ENCODE measurements at places on chromosomes 12 and 14.

GRCh38 chr14:25953532-25954139, 644.2 kb downstream of the NOVA1 start:
- DNase-seq, result no peak

- DNase-seq, result no peak
These were observed 48.2 kb upstream of the MAP3K9 start for GRCh38 chr14:70857496-70857890.

GRCh38 chr12:107645630-107646333, 39.8 kb upstream of the PWP1 start:
- no peak for DNase-seq

- no peak for DNase-seq
These were observed 88.5 kb downstream of the PAPLN start for GRCh38 chr14:73325630-73326299.

DNA sequence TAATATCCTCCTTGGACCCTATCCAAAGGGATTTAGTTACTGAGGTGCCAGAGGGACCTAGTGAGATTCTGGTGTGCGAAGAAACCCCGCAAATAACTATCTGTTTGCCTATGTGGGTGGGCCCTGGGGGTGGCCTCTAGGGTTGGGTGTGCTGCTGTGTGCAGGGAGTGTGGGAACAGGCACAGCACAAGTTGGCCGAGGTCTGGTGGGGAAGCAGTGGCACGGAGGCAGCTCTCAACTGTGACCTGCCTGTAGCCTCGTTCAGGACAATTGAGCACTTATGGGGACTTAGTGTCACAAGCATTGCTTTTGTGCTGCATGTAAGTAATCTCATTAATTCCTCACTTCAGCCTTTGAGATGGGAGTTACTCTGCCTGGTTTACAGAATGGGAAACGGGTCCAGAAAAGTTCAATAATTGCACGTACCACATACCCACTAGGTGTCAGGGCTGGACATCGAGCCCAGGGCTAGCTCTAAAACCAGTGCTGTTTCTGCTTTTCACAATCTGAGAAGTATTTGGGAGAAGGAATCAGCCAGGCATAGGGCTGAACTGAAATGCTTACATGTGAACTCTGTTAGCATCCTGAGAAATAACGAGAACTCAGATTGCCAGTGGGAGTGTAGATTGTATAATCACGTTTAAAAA, 58.8 kb downstream of the TECPR2 start:
- no peak for DNase-seq
